ENCODE measurements at places on chromosomes 5 and 9. TPM values are rescaled to one million over a fixed set of nuclear protein-coding genes. Genes with fewer than 3 reads are reported as not detected.
A peak's percentile ranks its signal among the peaks of the same experiment; 100 is the strongest.

The FLT4 gene
- total RNA-seq: 20.9 TPM

The PCDHA4 gene
- total RNA-seq: 2.0 TPM

The TAS2R1 gene
- total RNA-seq: not detected

The URM1 gene
- total RNA-seq: 15.2 TPM

The LCN2 gene
- 136 TPM for total RNA-seq

The LCN1 gene
- total RNA-seq: not detected

DNA sequence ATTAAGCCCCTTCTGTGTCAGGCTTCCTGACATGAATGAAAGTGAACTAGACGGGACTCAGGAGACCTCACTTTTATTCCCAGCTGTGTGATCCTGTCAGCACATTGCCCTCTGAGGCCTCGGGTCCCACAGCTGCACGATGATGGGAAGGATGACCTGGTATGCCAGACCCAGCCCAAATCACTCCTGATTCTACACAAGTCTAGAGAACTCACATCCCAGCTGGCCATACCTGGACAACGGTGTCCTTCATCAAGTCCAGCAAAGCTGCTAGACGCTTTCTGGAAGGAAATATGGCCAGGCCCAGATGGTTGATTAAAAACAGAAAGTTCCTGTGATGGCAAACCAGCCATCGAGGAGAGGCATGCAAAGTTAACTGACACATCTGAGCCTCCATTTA lies 118.0 kb upstream of the FSTL4 start:
- DNase-seq: peak; percentile 42

DNA sequence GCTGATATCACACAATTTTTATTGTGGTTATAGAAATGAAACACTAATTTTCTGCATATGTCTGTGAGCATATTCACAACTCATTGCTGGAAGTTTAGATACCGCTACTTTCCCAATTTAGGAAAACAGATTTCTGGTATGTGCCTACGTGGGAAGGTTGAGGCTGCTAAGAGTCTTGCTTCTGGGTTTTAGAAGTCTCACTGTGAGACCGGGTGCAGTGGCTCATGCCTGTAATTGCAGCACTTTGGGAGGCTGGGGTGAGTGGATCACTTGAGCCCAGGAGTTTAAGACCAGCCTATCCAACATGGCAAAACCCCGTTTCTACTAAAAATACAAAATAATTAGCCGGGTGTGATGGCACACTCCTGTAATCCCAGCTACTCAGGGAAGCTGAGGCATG lies 39.6 kb downstream of the UBAP1 start:
- DNase-seq: no peak

- no peak for DNase-seq
Measured at GRCh38 chr5:108079753-108080152, 302.1 kb downstream of the FBXL17 start.

DNA sequence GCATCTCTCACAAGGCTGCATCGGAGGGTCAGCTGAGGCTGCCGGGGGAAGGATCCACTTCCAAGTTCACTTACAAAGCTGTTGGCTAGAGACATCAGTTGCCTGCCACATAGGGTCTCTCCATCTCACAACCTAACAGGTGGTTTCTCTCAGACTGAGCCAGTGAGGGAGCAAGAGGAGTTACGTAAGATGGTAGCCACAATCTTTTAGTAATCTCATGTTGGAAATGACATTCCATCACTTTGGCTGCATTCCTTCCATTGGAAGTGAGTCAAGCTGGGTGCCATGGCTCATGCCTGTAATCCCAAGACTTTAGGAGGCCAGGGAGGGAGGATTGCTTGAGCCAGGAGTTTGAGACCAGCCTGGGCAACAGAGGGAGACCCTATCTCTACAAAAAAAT lies 7.4 kb upstream of the GRK6 start:
- no peak for DNase-seq

- no peak for DNase-seq
Measured at GRCh38 chr5:25744908-25745307, 1100.1 kb upstream of the CDH10 start.

GRCh38 chr5:153755913-153756500 lies 265.5 kb downstream of the GRIA1 start:
- DNase-seq: no peak

DNA sequence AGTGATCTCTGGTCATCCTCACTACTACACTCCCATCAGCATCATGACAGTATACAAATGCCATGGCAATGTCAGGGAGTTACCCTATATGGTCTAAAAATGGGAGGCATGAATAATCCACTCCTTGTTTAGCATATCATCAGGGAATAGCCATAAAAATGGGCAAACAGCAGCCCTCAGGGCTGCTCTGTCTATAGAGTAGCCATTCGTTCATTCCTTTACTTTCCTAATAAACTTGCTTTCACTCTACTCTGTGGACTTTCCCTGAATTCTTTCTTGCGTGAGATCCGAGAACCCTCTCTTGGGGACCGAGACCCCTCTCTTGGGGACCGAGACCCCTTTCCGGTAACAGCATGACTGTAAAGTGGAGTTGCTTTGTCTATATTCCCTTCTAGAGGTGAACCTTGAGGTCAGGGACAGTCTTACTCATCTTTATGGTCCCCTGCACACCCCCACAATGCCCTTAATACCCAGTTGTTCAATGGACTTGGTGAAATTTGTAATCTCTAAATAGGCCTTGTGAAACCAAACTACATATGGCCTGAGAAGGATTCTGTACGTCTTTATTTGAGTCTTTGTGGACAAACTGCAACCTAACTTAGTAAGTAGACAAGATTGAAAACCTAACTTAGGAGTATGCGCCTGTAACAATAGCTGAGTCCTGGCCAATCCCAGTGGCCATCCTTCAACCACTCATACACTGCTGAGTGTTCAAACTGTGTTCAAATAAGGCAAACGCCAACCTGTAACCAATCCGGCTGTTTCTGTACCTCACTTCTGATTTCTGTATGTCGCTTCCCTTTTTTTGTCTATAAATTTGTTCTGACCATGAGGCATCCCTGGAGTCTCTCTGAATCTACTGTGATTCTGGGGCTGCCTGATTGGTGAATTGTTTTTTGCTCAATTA lies 32.3 kb upstream of the UBTD2 start:
- DNase-seq: no peak

DNA sequence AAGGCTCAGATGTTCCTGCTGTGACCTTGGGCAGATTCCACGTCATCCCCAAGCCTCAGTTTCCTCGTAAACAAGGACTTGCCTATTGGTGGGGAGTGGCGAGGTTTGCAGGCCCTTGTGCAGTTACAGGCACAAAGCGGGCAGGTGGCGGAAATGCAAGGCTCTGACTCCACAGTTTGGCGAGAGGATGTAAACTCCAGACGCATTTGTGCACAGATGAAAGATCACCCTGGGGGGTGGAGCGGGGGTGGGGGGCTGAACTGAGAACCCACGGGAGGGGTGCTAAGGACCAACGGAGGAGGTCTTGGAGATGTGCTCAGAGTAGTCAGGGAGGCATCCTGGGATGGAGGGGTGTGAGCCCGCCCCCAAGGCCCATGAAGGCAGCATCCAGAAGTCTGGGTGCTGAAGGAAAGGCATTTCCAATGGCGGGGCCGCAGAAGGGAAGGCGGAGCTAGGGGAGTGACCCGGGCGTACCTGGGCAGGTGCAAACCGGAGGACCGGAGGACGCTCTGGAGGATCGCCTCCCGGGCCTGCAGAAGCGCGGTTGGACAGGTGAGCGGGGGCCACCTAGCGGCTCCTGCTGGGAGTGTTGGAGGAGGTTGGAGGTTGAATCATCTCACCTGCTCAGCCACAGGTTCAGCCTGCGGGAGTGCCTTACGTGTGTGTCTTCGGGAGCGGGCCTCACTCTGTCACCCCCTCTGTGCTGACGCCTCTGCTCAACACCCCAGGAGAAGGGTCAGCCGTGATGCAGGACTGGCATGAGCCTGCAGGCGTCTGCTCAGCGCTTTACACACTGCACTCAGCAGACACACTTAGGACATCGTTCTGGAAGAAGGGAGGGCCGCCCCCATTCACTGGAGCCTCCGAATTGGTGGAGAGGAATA lies 1.9 kb upstream of the FIBCD1 start:
- no peak for DNase-seq

DNA sequence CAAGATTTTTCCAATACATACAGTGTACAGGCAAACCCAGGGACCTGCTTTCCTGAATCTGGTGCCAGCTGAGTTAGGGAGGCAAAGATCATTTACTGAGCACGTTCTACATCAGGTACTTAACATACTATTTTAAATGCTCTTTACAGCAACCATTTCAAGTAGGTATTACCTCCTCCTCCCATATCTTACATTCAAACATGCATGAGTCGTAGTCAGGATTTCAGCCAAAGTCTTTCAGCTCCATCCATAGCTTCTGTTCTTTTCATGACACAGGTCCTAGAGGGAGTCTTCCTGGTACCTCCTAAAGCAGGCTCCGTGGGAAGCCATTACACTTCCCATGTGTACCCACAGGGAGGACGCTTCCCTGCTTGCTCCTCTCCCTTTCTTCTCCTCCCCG lies 11.7 kb downstream of the KCNV2 start:
- no peak for DNase-seq

DNA sequence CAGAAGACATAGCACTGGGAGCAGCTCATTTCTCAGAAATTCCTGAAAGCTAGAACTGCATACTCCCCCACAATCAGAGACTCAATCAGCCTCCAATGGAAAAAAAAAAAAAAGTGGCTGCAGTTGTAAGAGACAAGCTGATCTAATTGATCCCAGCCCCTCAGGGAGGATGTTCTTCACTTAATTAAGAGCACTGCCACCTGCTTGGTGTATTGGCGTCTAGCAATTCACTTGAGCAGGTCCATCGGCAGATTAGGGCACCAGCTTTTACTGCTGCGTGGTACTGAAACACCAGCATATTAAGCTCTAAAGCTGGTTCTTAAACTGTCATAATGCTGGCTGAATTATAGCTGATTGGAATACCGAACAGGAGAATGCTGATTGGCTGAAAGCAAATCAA lies 1890.1 kb upstream of the WWC1 start:
- DNase-seq: no peak

- no peak for DNase-seq
Measured at GRCh38 chr5:67897980-67898379, 317.6 kb upstream of the PIK3R1 start.
